ENCODE measurements at places on chromosomes 12 and 14.

- no peak for DNase-seq
Measured at GRCh38 chr14:76115010-76115422, 36.7 kb upstream of the GPATCH2L start.

DNA sequence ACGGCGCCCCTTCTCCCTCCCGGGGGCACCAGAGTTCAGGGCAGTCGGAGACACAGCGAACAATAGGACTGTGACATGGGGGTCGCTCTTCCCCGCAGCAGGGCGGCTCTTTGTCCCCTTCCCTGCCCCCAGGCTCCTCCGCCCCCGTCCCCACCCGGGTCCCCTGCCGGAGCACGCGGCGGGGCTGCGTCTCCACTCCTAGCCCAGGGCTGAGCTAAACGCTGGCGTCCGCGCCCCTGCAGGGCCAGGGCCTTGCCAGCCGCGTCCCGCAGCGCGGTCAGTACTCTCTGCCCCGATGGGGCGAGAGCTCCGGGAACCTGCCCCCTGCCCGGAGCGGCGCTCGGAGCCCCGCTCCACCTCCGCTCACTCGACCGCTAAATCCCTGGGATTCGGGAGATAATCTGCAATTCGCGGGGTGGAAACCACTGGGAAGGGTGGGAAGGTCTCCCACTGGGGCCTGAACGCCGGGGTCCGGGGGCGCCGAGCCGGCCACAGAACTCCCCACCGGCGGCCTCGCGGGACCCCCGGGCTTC lies 825 bp upstream of the CCDC85C start:
- DNase-seq: no peak

DNA sequence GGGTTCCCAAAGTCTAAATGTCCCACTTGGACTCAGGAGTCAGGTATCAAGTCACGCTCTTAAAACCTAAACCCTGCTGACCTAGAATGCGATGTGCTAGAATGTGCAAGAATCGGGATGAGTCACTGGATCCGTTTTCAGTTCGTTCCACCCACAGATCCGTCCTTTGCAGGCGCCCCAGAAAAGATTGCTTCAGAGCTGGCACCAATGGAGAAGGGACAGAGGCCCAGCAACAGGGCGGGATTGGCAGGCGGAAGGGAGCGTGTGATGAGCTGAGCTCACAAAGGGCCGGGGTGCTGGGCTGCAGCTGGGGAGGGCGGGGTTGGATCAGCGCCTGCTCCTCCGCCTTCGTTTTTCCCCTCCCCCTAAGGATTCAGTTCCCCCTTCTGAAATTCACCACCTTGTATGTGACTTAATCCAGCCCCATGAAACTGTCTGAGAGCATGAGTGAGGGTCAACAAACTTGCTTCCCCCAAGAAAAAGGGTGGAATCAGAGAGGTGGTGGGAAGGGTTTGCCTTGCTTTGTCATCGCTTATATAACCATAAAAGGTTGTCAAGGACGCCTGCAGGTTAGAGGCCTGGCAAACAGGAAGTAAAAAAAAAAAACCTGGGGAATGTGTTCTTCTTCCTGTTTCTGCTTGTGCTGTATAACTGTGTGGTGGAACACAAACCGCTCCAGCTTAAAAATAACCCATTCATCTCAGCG lies 2.8 kb upstream of the UBC start:
- DNase-seq: peak; percentile 100

GRCh38 chr12:68530965-68531364 lies 79.7 kb upstream of the RAP1B start:
- no peak for DNase-seq

GRCh38 chr14:93231129-93231979 lies 24.3 kb downstream of the UBR7 start:
- no peak for DNase-seq

DNA sequence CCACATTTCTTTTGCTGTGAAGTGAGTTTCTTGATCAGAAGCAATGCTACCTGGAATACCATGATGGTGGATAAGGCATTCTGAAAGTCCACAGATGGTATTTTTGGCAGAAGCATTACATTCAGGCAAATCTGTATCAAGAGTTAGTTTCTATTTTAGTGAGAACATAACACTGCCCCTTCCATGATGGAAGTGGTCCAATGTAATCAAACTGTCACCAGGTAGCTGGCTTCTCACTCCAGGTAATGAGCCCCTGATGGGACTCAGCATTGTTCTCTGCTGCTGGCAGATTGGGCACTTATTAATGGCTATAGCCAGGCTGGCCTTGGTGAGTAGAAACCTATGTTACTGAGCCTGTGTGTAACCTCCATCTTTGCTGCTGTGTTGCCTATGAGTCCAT lies 80.7 kb downstream of the KCNA5 start:
- DNase-seq: no peak

GRCh38 chr12:75722714-75723200 lies 211.3 kb upstream of the KRR1 start:
- peak; percentile 80 for DNase-seq

- DNase-seq: no peak
Measured at GRCh38 chr12:94169495-94169894, 21.1 kb downstream of the PLXNC1 start.

DNA sequence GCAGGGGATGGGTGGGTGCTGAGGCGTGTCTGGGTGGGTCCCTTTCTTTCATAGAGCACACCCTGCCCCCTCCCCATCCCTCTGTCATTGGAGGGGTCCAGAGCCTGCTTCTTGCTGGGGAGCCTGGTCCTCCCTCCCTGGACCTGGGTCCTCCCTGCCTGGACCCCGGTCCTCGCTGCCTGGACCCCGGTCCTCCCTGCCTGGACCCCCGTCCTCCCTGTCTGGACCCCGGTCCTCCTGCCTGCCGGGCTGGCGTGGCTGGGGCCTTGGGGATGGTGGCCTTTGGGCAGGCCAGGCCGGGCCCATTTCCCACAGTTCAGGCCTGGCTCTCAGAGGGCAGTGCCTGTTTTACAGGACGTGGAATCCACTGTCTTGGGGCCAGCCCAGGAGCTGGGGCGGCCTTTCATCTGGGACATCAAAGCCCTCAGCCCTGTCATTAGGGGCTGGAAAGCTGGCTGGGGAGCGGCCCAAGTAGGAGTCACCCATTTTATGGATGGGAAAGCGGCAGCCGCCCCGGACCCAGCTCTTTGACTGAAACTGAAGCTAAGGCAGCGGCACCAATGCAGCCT lies 44.6 kb downstream of the KIF26A start:
- no peak for DNase-seq

DNA sequence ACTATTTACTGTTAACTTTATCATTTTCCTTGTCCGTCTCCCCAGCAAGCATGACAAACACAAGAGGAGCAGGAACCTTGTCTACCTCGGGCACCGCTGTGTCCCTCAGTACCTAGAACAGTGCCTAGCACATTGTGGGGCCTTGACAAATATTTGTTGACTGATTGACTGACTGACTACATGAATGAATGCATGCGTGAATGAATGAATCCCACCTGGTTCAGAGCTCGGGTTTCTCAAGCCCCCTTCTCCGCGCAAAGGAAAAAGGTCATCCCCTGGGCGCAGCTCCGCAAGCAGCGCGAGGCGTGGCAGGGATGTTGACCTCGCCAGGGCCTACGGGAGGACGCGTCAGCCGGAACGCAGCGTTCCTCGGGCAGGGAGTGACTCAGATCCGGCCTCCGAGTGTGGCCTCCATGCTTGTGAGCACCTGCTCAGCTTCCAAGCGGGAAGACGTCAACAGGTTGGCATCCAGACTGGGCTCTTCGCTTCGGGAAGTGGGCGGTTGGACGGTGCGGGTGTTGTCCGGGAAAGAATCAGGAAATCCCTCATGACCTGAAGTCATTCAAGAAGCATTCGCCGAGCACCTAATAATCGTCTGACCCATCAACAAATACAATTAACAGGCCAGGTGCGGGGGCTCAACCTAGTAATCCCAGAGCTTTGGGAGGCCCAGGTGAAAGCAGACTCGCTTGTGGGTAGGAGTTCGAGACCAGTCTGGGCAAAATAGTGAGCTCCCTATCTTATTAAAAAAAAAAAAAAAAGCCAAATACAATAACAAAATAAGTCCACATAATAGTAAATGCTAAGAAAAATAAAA lies 13.9 kb upstream of the UBC start:
- peak; percentile 53 for DNase-seq

GRCh38 chr12:100169345-100169744 lies 26.7 kb upstream of the BLTP3B start:
- no peak for DNase-seq

DNA sequence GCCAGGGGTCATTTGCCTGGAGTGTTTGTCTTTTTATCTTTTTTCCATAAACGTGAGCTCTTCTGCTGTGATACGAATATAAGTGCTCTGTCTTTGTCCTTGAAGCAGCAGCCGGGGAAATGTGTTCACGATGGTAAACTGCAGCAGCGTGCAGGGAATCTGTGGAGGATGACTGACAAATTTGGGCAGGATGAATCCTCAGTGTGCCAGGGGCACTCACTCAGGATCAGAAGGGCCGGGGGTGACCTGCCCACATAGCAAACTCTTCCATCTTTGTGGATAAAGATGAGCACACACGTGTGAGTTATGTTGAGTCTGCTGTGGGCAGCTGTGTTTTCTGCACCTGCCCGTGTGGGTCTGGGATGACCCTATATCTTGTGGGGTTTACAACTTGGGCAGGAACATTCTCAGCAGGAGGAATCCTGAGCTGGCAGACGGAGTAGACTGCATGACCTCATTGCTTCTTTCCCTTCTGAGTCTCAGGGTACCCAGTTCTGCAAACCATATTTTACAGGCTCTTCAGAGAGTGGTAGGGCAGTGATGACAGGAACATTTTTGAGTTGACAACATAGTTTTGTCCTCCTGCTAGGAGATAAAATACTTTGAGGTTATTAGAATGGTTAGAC lies 711 bp downstream of the ANO4 start:
- no peak for DNase-seq

- DNase-seq: no peak
Measured at GRCh38 chr12:25843976-25844375, 114.5 kb upstream of the RASSF8 start.

DNA sequence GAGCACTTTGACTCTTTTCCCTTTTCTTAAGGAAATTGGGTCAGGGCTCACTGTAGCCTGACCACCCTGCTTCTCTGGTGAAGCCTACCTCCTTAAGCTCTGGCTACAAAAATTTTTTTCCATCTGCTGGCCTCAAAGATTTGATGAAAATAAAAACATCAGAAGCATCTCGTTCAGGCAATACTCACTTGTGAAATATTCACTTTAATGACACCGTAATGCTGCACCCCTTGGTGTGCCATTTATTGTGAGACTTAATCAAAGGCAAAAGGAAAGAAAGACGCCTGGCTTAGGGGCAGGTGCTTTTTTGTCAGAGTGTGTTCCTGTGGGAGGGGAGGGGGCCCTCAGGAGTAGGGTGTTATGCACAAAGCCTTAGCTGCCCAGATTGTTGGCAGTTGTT lies 155.0 kb upstream of the TMPO start:
- DNase-seq: no peak

DNA sequence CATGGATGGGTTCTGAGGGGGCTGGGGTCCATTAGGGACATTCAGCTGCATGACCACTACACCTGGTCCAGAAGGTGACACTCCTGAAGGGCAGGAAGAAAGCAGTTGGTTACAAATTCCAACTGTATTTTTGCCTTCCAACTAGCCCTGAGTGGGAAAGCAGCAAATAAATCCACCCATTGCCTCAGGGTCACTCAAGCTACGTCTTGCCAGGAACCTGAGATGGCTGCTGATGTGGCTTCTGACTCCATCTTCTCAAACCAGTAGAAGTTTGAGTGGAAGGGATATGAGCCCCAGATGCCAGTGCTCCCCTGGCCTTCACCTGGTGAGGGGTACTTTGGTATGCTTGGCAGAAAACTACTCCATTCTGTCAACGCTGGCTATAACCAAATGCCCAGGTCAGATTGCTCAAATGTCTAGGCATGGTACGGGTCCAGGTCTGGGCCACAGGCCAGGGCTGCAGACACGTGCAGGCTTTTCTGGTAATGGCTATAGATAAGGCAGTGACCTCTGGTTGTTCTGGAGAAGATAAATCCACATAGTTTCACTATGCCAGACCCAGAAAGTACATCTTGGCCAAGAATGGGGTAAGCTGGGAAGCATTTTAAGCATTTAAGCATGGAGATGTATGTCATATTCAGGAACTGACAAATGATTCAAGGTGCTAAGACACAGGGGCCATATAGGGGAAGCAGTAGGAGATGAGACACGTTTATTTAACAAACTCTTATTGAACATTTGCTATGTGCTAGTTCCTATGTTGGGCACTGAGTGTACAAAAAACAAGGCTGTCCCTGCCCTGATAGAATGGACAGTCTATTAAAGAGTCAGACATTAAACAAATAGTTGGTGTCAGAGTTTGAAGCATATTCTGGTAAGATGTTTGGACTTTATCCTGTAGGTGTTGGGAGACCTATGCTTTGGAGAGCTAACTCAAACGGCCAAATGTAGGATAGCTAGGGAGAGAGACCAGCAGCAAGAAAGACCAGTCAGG lies 8.3 kb upstream of the STAC3 start:
- DNase-seq: no peak
